ENCODE measurements at places on chromosomes 7 and 10.

GRCh38 chr7:64905547-64905946 is 2.5 kb downstream of the ZNF273 start:
- DNase-seq = no peak

GRCh38 chr7:133015888-133016287 is 66.0 kb downstream of the CHCHD3 start:
- no peak for DNase-seq

DNA sequence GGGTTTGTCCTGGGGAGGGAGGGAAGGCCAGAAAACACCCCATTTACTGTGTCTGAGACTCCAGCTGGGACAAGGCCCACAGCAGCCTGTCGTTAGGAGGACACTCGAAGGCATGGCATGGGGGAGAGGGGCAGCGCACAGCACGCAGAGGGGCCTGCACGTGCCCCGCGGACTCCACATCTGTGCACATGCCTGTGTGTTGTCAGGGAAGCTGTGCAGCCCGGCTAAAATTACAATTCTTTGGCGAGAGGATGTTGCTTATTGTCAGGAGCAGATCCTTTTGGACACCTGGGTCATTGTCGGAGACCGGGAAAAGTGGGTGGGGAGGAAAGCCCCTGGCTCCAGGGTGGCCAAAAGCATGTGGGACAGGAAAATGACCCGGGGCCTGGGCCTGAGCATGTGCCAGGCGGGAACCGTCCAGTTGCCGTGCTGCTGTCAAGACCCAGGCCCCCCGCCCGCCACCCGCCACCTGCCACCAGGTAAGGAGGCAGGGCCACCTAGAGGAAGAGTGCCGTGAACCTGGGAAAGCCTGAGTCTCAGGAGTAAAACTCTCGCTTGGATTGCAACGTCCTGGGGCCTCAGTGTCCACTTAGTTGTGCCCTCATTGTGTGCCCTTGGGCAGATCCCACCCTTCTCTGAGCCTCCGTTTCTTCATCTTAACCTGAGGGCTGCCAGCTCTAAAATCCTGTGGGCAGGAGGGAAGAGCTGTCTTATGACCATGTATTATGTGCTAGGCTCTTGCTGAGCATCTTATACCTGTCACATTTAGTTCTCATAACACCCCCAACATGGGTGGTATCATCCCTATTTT is 7.2 kb downstream of the VSIR start:
- DNase-seq = no peak

DNA sequence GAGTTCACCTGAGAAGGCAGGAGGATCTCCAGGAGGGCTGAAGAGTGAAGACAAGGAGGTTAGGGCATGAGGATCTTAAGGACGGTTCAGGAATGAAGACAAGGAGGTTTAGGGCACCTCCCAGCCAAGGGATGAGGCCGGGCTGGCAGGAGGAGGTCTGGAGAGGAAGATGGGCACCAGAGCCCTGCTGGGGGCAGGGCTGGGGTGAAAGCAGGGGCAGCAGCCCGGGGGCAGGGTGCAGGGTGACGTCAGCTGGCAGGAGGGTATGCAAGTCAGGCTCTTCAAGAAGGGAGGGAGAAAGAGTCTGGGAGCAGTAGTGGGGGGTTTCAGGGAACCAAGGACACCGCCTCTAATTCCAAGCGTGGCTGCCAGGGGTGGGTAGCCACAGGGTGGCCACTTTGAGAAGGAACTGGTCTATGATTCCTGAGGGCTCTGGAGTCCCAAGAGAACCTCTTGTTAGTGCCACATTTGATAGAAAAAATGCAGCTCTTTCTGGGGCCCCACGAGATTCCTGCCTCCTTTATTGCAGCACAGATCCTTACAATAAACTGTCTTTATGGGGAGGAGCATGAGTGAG is 101.6 kb downstream of the C10orf90 start:
- DNase-seq = no peak

GRCh38 chr10:29069941-29070340 is 218.9 kb upstream of the LYZL1 start:
- DNase-seq = no peak

DNA sequence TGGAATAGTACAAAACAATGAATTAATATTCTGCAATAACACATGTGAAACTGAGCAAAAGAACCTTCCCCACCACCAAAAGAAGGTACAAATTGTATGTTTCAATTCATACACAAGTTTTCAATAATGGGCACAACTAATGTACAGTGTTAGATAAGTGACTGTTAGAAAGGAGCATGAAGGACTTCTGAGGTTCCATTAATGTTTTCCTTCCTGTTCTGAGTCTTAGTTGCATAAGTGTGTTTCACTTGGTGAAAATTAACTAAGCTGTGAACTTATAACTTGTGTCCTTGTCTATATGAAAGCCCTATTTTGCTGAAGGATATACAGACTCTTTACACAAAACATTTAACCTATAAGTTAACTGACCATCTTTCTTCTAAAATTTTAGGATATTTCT is 8.2 kb downstream of the GSAP start:
- no peak for DNase-seq
